ENCODE measurements at places on chromosomes 7 and 10.
A peak's percentile ranks its signal among the peaks of the same experiment; 100 is the strongest.

GRCh38 chr7:112505495-112505894 is 24.7 kb downstream of the LSMEM1 start:
- no peak for DNase-seq

GRCh38 chr10:88243836-88244730 is 339.0 kb downstream of the RNLS start:
- DNase-seq, result no peak

DNA sequence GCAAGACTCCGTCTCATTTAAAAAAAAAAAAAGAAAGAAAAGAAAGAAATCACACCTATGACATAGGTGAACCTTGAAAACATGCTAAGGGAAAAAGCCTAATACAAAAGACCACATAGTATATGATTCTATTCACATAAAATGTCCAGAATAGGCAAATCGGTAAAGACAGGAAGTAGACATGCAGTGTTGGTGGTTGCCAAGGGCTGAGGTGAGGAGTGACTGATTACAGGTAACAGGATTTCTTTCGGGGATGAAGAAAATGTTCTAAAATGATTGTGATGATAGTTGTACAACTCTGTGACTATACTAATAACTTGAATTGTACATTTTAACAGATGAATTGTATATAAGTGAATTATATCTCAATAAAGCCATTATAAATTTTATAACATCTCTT is 3.3 kb downstream of the XPNPEP1 start:
- no peak for DNase-seq

DNA sequence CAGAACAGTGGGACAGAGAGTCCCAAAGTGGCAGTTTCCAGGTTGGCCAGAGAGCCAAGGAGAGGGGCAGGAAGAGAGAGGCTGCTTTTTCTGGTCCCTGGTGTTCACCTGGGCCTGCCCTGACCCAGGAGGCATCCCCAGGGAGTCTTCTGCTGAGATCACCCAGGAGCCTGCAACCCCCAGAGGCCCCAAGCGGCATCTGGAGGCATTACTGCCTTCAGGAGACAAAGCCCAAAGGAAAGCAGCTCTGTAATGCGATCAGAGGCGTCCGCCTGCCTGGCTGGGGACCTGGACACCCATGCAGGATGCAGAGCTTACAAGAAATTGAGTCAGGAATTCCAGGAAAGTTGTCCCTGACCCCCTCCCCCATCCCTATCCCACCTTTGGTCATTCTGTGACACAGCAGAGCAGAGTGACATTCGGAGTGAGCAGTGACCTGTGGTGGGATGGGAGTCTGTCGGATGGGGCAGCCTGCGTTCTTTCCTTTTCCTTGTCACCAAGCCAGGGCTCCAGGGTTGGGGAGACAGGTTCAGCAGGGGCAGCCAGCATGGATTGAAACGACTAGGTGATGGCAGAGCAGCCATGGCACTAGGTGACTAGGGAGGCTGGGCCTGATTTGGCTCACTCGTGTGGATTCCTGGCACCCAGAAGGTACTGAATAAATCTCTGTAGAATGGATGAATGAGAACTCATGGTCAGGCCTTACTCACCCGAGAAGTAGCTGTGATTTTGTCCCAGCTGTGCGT is 10.4 kb downstream of the UNC5B start:
- peak; percentile 67 for DNase-seq

DNA sequence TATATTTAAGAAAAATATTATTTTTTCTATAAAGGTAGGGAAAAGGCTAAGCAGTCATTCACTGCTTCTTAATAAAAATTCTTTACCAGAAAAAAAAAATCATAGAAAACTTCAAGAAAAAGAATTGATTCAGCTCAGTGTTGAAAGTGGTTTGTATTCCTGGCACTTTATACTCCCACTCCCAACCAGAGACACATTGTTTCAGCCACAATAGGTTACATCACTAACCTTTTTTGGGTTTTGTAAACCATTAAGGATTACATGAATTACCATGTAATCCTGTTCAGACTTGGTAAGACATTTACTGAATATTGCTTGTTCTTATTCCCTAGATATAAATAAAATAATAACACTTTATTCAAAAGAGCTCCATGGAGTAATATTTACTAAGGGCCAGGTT is 46.6 kb downstream of the MINPP1 start:
- DNase-seq, result no peak

DNA sequence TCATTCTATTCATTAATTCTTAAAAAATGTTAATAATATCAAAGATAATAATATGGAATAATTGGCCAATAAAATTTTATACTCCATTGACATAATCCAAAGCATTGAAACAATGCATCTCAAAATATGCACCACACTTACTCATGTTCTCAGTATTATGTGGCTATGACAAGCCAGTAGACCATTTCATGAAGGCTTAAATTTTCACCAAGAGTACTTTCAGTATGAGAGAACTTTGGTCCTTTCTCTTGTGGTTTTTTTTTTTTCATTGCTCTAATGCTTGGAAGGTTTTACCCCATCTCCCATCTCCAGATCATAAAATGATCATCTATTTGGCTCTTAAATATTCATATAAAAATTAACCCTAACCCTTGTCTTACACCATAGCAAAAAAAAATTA is 45.5 kb upstream of the TMEM140 start:
- DNase-seq, result no peak

DNA sequence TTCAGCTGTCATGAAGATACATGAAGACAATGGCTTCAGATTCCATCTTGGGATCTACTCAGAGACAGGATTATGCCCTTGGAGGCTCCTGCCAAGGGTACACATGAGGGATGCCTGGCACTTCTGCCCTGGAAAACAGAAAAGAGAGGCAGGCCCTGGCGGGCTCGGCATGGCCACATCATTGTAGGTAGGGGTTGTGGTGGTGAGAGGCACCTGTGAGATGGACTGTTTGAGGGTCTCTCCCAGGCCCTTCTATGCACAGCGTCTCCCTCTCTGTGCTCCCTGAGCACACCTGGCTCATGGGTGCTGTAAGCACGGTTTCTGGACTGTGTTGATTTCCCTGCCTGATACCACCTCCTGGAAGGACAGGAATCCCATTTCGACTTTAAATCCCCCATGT is 304.3 kb downstream of the GLRX3 start:
- no peak for DNase-seq

- peak; percentile 72 for DNase-seq
These were observed 3.2 kb downstream of the ITPRIP start for GRCh38 chr10:104334965-104335650.

DNA sequence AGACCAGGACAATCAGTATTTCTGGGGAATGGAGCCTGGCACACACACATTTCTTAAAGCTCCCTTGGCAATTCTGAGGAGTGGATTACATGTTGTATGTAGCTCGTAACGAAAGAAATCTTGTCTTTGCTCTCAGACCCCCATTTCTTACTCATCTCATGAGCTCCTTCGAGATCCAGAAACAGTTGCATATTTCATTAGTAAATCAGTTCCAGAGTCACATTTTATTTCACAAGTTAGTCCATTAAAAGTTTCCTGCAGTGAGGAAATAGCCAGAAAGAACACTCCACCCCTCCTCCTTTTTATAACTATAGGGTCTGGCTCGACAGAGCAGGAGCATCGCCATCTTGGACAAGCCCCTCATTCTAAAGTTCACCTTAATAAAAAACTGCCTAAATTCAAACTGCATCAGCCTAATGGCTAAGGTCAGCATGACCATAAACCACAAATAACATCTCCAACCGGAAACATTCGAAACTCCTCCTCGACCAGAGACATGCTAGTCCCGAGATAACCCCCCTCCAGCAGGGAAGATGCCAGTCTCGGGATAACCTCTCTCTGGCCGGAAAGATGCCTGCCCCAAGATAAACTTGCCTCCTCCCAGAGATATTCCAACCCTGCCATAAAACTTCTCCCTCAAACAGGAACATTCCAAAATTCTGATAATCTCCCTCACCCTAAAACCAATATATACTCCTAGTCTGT is 7.4 kb downstream of the EGFR start:
- DNase-seq, result no peak

DNA sequence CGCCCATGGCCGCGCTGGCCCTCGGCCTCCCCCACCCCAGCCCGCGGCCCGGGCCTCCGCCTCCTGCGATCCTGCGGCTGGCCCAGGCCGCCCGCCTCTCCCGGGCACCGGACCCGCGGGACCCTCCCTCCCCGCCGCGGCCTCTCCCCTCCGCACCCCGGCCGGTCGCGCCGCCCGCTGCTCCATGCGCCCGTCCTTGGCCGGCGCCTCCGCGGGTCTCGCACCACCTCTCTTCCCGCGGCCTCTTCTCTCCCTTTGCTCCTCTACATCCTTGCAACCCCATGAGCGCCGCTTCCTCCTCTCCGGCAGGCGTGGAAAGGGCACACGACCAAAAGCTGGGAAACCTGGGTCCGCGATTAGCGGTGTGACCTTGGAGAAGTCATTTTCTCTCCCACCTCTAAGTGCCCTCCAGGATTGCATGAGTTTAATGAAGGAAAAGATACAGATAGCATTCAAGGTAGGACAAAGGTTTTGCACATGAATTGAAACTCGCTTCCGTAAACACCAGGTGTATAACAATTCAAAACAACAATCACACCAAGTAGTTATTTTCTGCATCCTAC is 448 bp upstream of the SRPK2 start:
- DNase-seq, result peak; percentile 84

GRCh38 chr7:157731126-157731525 is 394.3 kb downstream of the DNAJB6 start:
- peak; percentile 49 for DNase-seq

DNA sequence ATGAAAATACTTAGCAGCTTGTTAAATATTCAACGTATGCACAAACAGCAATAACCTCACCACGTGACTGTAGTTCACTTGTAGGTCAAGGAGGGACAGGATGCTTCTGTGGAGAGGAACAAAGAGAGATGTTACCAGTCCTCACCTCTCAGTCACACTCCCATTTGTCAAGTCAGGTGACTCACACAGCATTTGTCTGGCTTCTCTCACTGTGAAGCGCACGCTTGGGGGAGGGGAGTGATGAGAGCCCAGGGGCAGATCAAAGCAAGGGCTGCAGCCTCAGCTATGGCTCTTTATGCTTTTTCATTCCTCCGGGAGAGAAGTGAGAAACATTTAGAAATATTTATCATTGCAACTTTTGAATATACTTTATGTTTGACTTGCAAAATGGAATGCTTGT is 2.9 kb upstream of the RBM20 start:
- DNase-seq, result peak; percentile 75

GRCh38 chr7:64882341-64883112 is 20.5 kb upstream of the ZNF273 start:
- DNase-seq, result peak; percentile 31

GRCh38 chr7:154990964-154991540 is 11.9 kb downstream of the PAXIP1 start:
- no peak for DNase-seq

DNA sequence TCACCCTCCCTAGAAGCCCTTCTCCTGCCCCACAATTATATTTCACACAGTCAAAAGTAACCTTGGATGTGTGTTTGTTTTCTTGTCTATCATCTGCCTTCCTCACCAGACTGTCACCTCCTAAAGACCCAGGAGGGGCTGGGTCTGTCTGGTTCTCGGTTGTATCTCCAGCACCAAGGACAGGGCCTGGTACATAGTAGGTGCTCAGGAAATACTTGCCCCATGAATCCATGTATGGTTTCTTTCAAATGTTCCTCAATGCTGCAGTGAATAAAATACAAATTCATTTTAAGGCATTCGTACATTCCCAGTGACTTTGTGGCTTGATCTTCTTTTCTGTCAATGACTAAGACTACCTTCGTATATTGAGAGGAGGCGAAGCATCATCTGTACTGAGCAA is 122.9 kb upstream of the ZNF716 start:
- no peak for DNase-seq

DNA sequence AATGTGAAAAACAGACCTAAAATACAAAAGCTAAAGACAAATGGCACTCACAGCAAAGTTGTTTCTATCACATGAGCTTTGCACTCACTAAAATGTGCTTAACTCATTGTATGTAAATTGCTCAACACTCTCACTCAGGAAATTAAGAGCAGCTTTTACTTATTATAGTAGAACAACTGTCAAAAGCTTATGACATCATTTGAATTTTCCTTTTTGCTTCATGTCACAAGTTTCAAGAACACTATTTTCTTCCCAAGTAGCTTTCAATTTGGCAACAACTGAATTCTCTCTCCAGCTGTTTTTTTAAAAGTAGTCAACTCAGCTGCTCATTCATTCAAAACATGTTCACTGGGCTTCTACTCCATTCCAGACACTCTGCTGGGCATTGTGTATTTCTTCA is 46.9 kb downstream of the ATE1 start:
- DNase-seq, result no peak

DNA sequence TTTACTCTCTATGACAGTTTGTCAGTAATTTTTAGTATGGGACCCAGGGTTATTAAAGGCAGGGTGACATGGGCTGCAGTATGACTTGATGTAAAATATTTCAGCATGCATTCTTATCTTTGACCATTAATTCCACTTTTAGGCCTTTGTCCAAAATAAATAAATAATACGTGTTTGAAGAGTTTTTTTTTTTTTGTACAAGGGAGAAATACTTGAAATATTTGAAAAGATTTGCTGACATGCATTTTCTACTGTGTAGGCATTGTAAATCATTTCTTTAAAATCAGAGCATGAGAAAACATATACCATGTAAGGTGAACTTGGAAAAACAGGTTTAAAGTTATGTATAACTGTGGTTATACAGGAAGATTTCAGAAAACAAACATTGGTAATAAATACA is 23.5 kb downstream of the NRG3 start:
- DNase-seq, result no peak

- DNase-seq, result no peak
These were observed 62.4 kb downstream of the PRKAG2 start for GRCh38 chr7:151814400-151815009.

DNA sequence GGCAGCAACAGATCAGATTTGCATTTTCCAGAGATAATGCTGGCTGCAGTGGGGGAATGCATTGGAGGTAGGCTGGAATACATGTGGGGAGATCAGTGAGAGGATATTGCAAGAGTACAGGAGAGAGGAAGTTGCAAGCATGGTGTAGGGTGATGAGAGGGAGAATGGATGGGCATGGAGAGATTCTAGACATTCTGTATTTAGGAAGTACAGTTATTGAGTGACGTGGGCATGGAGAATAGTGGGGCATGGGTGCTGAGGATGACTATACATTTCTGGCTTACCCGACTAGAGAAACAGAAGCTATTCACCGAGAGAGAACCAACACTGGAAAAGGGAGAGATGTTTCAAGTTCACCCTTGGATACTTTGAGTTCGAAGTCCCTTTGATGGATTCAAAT is 116.9 kb upstream of the SVIL start:
- no peak for DNase-seq

GRCh38 chr10:60098677-60099601 is 192.6 kb upstream of the CCDC6 start:
- DNase-seq, result no peak

GRCh38 chr10:78011065-78011464 is 18.2 kb downstream of the POLR3A start:
- no peak for DNase-seq

DNA sequence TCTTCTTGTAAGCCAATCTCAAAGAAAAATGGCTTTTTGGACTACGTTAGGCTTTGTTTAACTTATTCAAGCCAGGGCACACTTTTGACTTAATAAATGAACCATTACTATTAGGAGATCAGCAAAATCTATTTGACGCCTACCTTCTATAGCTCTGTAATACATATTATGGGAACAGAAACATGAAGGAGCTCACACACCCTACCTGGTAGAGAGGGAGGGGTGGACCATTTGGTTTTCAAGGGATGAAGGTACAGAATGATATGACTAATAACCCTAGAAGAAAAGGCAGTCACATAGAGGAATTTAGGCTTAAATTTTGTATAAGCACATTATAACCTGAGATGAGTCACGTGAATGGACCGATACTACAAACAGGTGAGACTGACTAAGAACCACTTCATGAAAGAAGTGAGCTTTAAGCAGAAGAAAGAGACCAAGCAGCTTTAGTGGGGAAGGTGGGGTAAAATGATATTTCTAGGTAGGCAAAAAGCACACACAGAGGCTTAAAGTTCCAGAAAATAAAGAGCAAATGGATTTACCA is 106.8 kb upstream of the CTTNBP2 start:
- DNase-seq, result no peak

Data from NCI-H526 (cell line).